ENCODE measurements at places on chromosomes 3 and 15. TPM values are rescaled to one million over a fixed set of nuclear protein-coding genes. Genes with fewer than 3 reads are reported as not detected.

DNA sequence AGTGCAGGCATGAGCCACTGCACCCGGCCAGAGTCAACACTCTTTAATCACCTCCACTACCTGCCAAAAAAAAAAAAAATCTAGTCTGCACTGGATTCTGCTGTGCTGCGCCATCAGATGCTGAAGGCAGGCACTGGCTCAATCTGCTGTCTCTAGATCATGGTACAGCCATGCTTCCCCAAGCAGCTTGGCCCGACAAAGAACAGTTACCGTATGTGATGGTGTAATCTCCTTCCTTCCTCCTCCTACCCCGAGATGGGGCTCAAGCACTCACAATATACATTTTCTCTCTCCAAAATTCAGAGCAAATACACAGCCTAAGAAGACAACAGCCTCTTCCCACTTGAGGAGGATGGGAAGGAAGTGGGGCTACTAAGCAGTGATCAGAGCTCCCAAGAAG, 45.1 kb downstream of the DAPK2 start:
- no peak for DNase-seq

- peak; percentile 93 for DNase-seq
Measured at GRCh38 chr3:64685331-64685799, 2.4 kb downstream of the ADAMTS9 start.

GRCh38 chr3:34066328-34066727, 267.9 kb downstream of the PDCD6IP start:
- DNase-seq = no peak

GRCh38 chr15:37773111-37773860, 161.2 kb upstream of the TMCO5A start:
- DNase-seq = no peak

DNA sequence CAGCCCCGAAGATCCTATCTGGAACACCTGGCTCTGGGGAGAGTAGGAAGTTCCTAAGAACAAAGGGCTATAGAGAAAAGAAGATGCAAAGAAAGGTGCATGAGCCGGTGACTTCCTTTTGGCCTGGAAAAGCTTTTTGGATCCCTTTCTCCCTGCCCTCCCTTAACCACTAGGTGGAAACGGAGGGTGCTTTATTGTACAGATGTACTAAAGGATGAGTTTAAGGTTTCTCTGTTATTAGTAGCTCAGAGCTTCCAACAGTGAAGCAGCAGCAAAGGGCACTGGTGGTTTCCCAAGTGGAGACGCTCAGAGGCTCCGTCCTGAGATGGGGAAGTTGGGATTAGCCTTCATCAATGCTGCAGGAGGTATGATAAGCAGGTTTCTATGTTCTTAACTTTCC, 5.9 kb upstream of the ADGRG7 start:
- DNase-seq = no peak

DNA sequence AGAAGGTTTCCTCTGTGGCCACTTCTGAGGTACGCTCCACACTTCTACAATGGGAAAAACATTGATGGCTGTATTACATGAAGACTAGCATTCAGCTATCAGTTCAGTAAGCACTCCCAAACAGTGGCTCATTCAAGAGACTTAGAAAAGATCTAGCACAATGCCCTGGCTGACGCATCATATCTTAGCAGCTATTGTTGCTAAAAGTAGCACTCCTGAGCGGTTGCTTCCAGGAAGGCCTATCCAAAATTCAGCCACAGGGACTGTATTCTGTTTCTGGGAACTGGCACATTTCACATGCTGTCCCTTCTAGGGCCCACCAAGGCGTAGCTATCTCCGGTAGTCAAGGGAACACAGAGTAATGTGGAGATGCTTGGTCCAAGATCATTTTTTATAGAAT, 21.2 kb upstream of the SPRED1 start:
- DNase-seq = no peak

DNA sequence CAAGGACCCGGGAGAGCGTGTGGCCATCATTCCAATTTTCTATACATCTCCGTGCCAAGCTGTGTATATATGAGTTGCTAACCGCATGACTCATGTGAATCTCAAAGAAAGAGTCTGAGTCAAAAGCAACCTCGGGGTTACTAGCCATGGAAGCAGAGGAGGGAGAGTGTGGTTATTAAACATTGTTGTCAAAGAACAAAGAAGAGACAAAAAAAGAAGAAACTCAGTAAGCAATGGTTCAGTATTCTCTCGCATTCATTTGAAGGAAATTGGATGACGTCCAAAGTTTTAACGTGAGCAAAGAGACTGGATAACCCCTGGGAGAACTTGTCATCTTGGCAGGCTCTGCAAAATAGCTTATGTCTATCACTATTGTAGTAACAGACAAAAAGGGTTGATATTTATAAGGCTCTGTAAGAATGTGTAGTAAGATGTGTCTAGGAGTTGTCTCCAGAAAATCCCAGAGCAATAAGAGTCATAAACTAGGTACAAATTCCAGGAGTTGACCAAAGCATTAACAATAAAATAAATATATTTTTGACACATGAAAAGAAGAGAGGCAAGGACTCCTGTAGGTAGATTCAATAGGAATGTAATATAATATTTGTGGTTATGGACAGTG, 52.8 kb upstream of the GRM7 start:
- no peak for DNase-seq

GRCh38 chr15:37481126-37481525, 380.8 kb upstream of the MEIS2 start:
- DNase-seq = no peak

GRCh38 chr3:27324686-27325085, 44.5 kb downstream of the NEK10 start:
- no peak for DNase-seq

DNA sequence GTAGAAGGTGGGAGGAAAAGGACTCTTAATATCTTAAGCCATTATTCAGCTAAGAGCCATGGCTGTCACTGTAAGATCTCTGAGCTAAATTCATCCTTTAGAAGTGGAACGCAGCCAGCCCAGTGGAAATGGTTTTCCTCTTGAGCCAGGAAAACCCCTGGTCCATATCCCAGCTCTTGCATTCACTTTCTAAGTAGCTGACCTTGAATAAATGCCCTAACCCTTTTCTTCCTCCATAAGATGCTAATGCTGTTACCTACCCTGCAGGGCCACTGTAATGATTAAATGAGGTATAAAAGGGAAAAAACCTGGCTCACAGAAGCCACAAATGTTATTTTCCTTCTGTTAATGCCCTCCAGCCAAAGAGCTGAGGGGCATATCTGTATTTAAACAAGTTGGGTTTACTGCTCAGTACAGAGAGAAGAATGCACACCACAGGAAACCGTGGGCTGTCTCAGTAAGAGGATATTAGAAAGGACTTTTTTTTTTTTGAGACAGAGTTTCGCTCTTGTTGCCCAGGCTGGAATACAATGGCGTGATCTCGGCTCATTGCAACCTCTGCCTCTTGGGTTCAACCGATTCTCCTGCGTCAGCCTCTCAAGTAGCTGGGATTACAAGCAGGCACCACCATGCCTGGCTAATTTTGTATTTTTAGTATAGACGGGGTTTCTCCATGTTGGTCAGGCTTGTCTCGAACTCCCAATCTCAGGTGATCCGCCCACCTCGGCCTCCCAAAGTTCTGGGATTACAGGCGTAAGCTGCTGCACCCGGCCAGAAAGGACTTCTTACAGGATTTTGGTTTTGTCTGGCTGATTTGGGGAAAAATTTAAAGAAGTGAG, 6.8 kb downstream of the UBL7 start:
- DNase-seq = no peak

- DNase-seq = no peak
Measured at GRCh38 chr15:47870956-47871625, 153.8 kb downstream of the SEMA6D start.

DNA sequence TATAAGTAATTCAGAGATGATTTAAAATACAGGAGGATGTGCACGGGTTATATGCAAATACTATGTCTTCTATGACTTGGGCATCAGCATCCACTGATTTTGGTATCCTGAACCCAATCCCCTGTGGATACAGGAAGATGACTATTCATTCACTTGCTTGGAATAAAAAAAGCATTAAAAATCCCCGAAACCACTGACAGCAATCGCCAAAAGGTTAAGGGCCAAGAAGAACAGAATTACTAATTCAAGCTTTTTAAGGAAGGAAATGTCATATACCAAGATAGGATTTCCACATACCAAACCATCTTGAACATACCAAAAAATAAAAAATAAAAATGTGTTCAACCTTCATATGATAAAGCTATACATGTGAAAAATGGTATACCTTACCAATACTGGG, 93.7 kb downstream of the DLG1 start:
- DNase-seq = no peak

TMIE gene
- not detected for total RNA-seq

ZNF502 gene
- 5.8 TPM for total RNA-seq

ZPLD1 gene
- total RNA-seq = 0.36 TPM

NPAP1 gene
- 0.41 TPM for total RNA-seq

ARPP21 gene
- total RNA-seq = 1.1 TPM

VPS39 gene
- 85.3 TPM for total RNA-seq

ONECUT1 gene
- not detected for total RNA-seq

GASK1A gene
- 32.7 TPM for total RNA-seq
